NCI-H2029 treated with DMSO at 0.1 percent for 48 hours (cell line): ENCODE measurements at places on chromosomes 12 and 14.

GRCh38 chr14:25032092-25032784 lies 17.7 kb downstream of the STXBP6 start:
- no peak for DNase-seq

- DNase-seq: no peak
Observed at GRCh38 chr12:65535946-65536345, 257.5 kb downstream of the MSRB3 start.

DNA sequence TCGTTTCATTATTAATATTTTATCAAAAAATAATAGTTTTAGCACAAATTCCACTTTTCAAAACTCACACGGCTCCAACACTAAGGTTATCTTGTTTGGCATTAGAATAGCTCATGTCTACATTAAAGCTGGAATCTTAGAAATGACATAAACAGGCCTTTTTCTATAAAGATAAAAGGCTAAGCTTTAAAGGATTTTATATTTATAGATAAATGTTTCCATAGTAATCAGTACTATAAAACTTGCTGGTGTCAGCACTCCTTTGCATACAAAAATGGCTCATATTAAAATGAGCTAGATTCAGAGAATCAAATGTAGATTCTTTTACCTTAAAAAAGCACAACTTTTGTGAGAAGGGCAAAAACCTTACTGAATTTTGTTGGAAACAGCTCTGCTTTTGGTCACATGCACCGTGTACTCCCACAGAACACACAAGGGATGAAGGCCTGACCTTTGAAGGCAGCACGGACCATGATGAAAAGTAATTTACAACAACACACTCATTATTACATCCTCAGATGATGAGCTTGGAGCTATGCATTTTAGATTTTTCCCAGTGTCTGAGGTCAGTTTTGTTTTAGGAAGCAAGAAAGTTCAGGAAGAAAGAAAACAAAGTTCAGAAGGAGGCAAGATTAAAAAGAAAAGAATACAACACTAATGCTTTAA lies 202.8 kb downstream of the BCAT1 start:
- DNase-seq: no peak

DNA sequence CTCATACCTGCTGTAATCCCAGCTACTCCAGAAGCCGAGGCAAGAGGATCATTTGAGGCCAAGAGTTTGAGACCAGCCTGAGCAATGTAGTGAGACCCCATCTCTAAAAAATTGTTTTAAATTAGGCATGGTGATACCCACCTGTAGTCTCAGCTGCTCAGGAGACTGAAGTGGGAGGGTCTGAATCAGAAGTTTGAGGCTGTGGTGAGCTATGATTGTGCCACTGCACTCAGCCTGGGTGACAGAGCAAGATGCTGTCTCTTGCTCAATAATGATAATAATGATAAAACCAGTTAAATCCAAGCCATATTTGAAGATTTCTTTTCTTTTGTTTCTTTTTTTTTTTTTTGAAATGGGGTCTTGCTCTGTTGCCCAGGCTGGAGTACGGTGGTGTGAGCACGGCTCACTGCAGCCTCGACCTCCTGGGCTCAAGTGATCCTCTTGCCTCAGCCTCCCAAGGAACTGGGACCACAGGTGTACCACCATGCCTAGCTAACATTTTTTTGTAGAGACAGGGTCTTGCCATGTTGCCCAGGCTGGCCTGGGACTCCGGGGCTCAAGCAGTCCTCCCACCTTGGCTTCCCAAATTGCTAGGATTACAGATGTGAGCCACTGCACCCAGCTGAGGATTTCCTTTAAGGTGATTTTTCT lies 12.8 kb downstream of the PSMA6 start:
- no peak for DNase-seq

GRCh38 chr14:76917158-76917596 lies 91.0 kb downstream of the LRRC74A start:
- no peak for DNase-seq

- no peak for DNase-seq
Observed at GRCh38 chr12:104604995-104605675, 148.4 kb downstream of the CHST11 start.

- no peak for DNase-seq
Observed at GRCh38 chr14:67371247-67372148, 11.4 kb downstream of the EIF2S1 start.

DNA sequence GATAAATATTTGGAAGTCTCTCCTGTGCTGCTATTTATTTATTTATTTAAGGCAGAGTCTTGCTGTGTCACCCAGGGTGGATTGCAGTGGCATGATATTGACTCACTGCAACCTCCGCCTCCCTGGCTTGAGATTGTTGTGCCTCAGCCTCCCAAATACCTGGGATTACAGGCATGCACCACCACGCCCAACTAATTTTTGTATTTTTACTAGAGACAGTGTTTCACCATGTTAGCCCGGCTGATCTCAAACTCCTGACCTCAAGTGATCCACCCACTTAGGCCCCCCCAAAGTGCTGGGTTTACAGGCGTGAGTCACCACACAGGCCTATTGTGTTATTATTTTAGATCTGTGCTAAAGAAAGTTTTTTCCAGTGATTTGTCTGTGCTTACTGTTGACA lies 225.2 kb downstream of the CCER1 start:
- no peak for DNase-seq

- no peak for DNase-seq
Observed at GRCh38 chr12:16563504-16563903, 42.5 kb downstream of the LMO3 start.

DNA sequence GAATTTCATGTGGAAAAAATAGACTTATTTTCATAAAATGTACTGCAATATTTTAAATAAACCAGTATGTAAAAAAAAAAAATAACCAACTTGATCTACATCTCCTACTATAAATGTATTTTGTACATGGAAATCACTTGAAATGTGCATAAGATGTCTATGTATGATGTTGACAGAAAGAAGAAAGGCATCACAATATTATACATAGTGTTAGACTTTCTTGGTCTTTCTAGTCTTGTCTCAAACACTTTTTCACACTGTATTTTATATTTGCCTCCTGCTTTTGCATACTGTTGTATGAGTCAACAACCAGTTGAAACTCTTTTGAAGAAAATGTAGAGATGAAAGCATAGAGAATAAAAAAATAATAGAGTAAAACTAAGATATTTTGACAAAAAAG lies 352.4 kb upstream of the MGAT4C start:
- no peak for DNase-seq

GRCh38 chr12:49195736-49196135 lies 6.9 kb upstream of the TUBA1A start:
- no peak for DNase-seq

DNA sequence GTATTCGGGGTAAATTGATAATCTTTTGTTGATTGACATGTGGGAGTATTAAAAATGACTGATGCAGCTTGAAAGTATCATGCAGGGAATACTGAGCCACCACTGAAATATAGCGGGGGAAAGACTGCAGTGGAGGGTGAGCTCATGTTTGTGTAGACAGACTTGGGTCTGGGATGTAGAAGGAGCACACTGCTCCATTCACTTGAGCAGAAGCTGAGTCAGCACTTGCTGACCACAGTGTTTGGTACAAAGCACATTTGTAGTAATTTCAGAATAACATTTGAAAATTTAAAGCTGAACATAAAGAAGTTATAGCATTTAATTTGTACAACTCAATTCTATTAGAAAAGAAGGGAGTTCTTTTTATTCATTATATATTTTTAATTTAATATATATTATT lies 304.3 kb upstream of the PRICKLE1 start:
- no peak for DNase-seq

GRCh38 chr12:77049767-77050353 lies 15.5 kb downstream of the E2F7 start:
- DNase-seq: peak; percentile 62

- no peak for DNase-seq
Observed at GRCh38 chr14:96622926-96623325, 120.7 kb downstream of the PAPOLA start.

DNA sequence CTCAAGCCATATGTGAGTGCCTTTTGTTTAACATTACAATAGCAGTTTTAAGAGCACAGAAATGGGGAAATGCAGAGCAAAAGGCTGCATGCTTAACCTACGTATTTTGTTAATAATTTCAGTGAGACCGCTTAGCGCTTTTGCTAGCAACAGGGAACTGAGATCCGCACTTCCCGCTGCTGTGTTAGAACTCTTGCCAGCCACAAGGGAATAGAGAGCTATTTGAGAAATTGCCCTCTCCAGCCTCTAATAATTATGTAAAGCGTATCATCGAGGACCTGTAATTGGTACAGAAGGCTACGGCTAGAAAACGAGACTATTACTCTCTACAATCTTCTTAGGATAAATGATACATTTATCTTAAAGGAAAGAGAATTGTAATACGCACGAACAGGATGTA lies 205.2 kb upstream of the GRIP1 start:
- DNase-seq: no peak

DNA sequence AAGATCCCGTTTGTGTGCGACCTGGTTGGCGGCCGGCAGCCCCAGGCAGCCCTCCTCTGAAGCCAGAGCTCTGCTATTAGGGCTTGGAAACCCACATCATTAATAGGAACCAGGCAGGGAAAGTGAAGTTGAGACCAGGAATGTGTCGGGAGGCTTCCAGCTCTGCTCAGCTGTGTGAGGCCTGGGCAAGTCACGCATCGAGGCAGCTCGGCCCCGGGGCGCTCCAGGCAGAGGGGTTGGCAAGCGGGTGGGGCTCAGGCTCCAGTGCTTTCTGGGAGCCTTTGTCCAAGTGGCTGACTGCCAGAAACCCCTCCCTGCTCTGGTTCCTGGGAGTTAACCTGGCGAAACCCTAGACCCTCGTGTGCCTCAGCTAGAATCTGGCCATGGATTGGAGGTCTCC lies 1151.7 kb downstream of the VRK1 start:
- no peak for DNase-seq

GRCh38 chr12:3441435-3441834 lies 49.6 kb upstream of the PRMT8 start:
- no peak for DNase-seq

- DNase-seq: no peak
Observed at GRCh38 chr12:14310866-14311265, 54.6 kb upstream of the ATF7IP start.

DNA sequence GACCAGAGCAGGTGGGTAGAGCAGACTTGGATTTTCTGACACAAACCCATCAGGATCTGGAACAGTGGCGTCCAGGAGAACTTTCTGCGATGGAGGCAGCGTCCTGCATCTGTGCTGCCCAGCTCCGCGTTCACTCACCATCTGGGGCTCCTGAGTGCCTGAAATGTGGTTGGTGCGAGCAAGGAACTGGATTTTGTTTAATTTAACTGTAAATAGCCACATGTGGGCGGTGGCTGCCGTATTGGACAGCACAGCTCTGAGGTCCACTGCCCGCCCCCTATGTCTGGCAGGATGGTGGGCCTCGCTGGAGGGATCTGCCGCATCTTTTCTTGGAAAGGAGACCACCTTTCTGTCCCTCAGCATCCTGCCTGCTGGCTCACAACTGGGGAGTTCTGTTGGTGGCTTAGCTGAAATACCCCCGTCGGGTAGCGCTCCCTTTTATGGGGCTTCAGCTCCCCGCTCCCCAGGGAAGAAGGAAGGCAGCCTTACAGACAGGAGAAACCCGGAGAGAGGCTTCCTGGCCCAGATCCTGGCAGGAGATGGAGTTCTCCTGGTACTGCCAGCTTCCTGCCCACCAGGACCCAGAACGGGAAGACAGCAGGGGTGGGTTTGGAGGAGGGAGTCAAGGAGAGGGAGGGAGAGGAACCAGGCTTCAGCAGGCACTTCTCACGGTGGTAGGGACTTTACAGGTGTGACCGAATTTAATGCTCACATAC lies 184.9 kb upstream of the PRMT8 start:
- no peak for DNase-seq

- DNase-seq: no peak
Observed at GRCh38 chr14:61186341-61187195, 94.6 kb downstream of the TMEM30B start.

GRCh38 chr12:103966736-103967135 lies 1.1 kb downstream of the TDG start:
- no peak for DNase-seq

DNA sequence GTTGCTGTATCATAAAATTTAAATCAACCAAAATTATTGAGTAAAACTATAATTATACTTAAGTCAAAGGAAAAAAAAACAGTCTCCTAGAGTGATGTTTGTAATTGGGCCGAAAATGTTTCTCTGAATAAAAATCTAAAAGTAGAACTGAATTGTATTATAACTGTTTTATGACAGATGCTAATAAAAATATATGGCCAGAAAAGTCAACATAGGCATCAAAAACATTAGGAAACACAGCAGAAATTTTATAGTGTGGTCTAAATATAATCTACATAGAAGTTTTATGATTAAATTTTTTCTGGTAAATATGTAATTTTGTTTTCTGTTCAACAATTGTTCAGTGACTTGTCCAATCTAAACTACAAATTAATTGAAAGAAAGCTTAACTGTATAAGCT lies 277.8 kb downstream of the ALX1 start:
- no peak for DNase-seq

- DNase-seq: no peak
Observed at GRCh38 chr12:90826036-90826435, 128.9 kb downstream of the CCER1 start.
